ENCODE measurements at places on chromosomes 5 and 9.

GRCh38 chr9:18319918-18320445 lies 154.0 kb upstream of the ADAMTSL1 start:
- DNase-seq, result no peak

DNA sequence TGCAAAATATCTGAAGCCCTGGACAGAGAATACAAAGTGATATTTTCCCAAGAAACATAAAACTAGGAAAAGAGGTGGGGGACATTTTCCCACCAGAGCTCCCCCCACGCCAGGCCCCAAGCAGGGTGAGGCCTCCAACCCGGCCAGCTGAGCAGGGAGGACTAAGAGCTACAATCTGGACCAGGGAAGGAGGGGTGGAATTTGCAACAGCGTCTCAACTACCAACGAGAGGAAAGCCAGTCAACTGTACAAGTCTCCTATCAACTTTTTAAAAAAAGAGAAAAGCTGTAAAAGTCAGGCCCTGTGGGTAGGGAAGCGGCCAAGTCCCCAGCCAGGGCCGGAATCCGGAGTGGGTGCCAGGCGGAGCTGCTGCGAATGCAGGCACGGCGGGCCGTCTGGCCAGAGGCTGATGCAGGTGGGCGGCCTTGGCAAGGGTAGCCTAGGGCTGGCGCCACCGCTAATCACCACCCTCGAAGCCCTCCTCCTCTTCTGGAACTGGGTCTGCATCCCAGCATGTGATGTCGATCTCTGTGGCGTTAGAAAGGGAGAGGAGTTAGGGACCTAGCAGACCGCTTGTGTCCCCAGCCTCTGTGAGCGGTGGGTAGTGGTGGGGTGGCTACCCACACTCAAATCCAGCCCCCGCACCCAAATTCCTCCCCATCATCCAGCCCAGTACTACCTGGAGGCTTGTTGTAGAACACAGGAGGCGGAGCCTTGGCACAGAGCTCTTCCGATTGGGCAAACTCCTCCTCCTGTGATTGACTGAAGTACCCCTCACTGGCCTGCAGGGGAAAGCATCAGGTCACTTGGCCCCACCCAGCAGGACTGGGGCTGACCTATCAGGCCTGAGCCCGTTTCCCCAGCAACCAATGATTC lies 10.6 kb downstream of the PRR7 start:
- DNase-seq, result peak; percentile 96

DNA sequence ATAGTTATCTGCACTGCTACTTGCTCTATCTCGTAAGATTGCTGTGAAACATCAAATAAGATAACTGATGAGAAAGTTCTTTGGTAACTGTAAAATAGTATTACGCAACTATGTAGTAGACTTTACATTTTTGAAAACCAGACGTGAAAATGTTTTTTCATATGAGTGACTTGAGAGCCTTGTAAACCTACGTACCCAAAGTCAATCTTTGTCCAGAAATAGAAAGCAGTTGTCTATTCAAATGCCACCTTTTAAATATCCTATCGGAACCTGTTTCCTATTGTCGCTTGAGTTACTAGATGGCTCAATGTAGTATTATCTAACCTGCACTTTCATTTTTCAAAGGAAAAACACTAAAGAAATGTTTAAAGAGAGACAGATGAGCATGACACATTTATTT lies 1.6 kb downstream of the FNIP1 start:
- no peak for DNase-seq

GRCh38 chr9:13804532-13804931 lies 509.4 kb downstream of the NFIB start:
- DNase-seq, result no peak

GRCh38 chr9:127225801-127226625 lies 38.6 kb upstream of the GARNL3 start:
- DNase-seq, result no peak

DNA sequence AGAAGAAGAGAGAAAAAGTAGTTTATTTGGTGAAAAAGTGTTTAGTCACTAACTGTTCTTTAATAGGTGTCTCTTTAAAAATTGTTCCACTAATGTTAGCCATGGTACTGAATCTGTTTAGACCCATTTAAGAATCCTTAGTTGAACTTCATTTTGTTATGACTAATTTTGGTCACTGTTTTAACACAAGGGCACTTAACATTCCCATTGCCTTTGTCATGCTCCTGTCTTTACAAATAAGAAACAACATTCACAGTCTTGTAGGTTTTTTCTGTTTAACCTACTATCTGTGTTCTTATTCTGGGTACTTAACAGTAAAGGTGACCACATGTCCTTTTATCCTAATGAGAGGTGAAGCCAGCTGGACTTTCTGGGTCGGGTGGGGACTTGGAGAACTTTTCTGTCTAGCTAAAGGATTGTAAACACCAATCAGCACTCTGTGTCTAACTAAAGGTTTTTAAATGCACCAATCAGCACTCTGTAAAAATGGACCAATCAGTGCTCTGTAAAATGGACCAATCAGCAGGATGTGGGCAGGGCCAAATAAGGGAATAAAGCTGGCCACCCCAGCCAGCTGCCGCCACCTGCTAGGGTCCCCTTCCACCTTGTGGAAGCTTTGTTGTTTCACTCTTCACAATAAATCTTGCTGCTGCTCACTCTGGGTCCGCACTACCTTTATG lies 116.7 kb downstream of the WDR70 start:
- DNase-seq, result no peak
